ENCODE measurements at places on chromosomes 5 and 9. TPM values are rescaled to one million over a fixed set of nuclear protein-coding genes. Genes with fewer than 3 reads are reported as not detected.
A peak's percentile ranks its signal among the peaks of the same experiment; 100 is the strongest.

Gene SOX30
- 0.15 TPM for total RNA-seq

Gene RANBP6
- 7.4 TPM for total RNA-seq

Gene TNC
- total RNA-seq, result 0.46 TPM

Gene INSL6
- not detected for total RNA-seq

Gene FLT4
- total RNA-seq, result not detected

Gene SLC36A2
- total RNA-seq, result not detected

Gene FAM78A
- 1.2 TPM for total RNA-seq

Gene CARTPT
- total RNA-seq, result not detected

Gene SPOCK1
- total RNA-seq, result not detected

Gene COL15A1
- not detected for total RNA-seq

Gene ZNF658
- 0.08 TPM for total RNA-seq

Gene ALDH1A1
- total RNA-seq, result 329 TPM

Gene RNF183
- total RNA-seq, result 7.1 TPM

Gene RFESD
- not detected for total RNA-seq

DNA sequence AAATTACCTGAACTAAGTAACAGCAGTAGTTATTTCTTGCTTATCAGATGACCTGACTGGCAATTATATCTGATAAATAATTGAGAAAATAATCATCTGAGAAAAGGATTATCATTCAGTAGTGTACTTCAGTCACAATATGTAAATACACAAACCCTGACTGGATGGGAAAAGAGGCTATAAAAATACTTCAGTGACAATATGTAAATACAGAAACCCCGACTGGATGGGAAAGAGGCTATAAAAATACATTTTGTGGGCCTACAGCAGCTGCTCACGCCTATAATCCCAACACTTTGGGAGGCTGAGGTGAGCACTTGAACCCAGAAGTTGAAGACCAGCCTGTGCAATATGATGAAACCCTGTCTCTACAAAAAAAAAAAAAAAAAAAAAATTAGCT lies 11.1 kb downstream of the UBAP2 start:
- DNase-seq, result no peak

DNA sequence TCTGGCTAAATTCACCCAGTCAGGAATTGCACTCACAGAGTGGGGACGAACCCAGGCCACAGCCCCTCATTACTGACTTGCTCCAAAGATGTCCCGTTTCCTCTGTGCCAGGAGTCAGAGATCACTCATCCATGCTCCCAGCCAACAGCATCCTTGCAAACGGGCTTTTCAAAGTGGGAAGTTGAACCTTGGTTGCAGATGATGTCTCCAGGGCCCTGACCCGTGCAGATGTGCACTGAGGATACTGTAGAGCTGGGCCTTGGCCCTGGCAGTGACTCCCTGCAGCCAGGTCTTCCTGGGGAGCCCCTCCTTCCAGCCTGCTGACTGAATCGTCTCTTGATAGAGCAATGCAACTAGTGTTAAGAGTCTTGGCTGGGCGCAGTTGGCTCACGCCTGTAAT lies 22.3 kb downstream of the TCF7 start:
- DNase-seq, result no peak

DNA sequence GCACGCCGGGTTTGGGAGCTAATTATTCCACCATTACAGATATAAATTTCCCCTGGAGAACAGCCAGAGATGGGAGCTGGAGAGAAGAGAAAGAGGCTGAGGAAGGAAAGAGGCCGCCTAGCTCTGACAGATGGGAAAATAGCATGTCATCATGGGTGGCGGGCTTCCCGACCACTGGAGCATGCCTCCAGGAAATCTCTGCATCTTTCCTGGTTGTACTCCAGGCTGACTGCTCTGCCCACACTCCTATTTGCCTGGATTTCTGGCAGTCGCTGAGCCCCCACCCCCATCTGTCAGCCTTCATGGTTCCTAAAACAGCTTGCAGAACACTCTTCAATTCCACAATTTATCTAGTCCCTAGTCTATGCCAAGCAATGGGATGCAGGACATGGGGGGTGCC lies 14.3 kb upstream of the GABRP start:
- no peak for DNase-seq

- peak; percentile 73 for DNase-seq
Measured at GRCh38 chr9:134163371-134164196, 780 bp downstream of the RNU6ATAC start.

DNA sequence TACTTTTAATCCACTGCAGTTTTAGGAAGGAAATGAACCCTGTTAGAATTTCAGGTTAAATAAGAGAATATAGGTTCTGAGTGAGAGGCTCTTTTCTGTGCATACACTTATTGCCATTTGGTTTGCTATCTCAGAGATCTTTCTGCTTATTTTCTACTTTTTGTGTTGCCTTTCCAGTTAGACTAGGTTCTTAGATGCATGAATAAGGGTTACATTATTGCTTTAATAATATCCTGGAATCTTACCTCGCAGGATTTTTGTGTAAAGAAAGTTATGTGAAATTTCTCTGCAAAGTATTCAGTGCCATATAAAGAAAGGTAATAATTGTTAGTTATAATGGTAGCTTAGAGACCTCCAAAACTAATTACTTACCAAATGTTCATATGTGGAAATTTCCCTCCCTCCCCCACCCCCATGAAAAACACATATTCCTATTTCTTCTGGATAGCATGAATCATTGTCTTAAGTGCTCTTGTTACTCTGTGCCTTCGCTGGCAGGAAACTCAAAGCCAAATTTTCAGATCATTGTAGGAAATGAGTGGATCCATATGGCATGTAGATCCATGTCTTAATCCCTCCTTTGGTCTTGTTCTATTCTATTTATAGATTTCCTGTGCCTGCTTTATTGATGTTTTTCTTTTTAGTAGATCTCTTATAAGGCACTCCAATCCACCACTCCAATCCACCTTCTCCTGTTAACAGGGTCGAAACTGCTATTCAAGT lies 2.7 kb upstream of the APBA1 start:
- DNase-seq, result no peak

DNA sequence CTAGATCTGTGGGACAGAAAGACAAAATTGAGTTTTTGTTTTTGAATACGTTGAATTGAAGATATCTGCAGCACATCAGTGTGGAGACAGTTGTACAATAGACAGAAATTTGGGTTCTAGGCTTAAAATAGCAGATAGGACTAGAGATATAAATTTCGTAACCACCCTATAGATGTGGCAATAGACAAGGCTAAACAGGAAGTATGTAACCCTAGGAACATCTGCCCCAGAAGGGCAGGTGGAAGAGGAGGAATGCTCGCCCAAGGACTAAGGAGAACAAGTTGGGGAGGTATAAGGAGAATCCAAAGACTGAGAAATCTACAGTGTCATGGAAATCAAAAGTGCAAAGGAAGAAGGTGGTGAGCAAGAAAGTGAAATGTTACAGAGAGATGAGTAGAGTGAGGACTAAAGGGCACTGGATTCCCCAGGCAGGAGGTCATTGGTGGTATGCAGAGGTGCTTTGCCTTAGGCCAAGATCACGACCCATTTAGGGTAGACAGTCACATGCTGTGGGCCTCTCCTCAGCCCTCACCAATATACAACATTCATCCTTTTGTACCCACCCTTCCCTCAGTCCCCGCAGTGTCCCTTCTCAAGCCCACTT lies 109.1 kb upstream of the ELL2 start:
- no peak for DNase-seq

- DNase-seq, result peak; percentile 22
Measured at GRCh38 chr9:103789686-103790085, 304.4 kb upstream of the SMC2 start.

- DNase-seq, result no peak
Measured at GRCh38 chr9:79687131-79687447, 115.3 kb downstream of the TLE4 start.

- no peak for DNase-seq
Measured at GRCh38 chr5:149284501-149284900, 12.8 kb downstream of the AFAP1L1 start.

GRCh38 chr5:173534031-173534430 lies 82.4 kb downstream of the BOD1 start:
- DNase-seq, result no peak

DNA sequence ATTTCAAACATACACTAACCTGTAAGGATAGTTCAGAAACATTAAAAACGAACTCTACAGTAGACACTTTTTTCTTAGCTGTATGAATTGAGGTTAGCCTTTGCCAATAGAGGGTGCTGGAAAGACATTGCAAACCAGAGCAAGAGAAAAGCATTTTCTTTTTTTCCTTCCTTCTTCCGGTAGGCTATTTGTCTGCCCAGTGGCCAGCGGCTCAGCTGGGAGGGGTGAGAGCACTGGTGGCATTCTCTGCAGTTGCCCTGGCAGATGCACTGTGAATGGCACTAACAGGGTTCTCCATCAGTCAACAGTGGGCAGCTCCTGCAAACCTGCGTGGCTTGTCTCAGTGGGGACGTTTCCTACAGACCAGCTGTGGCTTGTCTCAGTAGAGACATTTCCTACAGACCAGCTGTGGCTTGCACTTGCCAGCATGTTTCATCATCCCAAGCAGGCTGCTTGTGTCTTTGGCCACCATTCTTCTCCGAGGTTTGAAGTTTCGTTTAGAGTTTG lies 984.5 kb upstream of the CDH18 start:
- DNase-seq, result peak; percentile 69

GRCh38 chr9:136850866-136851775 lies 1.0 kb upstream of the MAMDC4 start:
- no peak for DNase-seq

- no peak for DNase-seq
Measured at GRCh38 chr9:121783521-121784507, 132.4 kb downstream of the DAB2IP start.

DNA sequence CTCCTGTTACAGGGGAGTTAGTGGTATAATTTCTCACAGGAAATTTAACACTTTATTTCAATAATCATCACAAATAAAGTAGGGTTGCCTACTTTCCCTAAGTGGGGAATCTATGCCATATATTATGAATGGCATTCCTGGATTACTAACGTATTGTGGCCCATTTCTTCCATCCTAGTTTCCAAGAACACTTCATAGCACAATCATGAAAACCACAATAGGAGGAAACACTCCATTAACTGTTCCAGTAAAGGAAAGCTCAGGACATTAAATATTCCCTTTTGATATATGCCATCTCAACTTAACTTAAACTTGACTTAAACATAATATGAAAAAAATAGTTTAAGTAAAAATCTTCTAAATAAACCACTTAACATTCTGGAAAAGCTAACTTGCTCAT lies 2.1 kb downstream of the CPLANE1 start:
- no peak for DNase-seq
